ENCODE measurements at places on chromosomes 6 and 20.

- DNase-seq = no peak
Measured at GRCh38 chr20:17816804-17817587, 117.2 kb downstream of the BANF2 start.

DNA sequence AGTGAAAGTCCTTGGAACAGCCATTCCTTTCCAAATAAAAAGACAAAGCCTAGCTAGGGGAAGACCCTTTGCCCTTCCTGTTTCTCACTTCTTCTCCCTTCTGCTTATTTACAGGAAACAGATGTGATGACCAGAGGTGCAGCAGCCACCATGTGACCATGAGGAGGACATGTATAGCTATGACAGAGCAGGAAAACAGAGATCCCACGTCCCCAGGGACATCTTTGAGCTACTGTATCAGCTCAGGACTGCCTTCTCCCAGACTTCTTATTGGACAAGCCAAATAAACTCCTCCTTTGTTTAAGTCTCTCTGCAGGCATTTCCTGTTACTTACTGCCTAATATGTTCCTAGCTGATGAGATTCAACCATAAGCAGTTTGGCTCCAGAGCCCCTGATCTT is 133.1 kb upstream of the MLN start:
- DNase-seq = no peak

DNA sequence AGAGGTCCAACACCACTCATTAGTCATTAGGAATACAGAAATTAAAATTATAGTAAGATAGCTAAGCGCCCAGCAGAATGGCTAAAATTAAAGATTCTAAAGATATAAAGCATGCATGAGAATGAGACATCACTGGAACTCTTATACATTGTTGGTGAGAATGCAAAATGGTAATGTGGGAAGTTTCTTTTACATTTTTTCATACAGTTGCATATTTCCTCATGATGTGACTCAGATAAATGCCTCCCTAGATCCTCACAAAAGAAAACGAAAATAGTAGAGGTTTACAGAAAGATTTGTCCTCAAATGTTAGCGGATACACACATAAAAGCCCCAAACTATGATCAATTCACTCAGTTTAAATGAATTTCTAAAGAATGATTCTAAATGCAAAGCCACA is 633.7 kb upstream of the GJE1 start:
- no peak for DNase-seq

DNA sequence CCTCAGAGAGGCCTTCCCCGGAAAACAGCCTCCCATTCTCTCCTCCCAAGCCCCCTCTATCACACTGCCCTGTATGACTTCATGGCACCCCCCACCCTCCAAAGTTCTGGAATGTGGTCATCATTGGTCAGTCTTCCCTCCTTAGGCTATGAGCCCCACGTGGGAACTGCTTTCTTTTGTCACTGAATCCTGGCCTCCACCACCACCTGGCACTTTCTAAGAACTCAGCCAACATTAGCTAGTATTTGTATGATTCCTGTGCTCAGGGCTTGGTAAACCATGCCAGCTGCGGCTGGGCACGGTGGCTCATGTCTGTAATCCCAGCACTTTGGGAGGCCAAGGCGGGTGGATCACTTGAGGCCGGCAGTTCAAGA is 8.4 kb upstream of the E2F1 start:
- no peak for DNase-seq

DNA sequence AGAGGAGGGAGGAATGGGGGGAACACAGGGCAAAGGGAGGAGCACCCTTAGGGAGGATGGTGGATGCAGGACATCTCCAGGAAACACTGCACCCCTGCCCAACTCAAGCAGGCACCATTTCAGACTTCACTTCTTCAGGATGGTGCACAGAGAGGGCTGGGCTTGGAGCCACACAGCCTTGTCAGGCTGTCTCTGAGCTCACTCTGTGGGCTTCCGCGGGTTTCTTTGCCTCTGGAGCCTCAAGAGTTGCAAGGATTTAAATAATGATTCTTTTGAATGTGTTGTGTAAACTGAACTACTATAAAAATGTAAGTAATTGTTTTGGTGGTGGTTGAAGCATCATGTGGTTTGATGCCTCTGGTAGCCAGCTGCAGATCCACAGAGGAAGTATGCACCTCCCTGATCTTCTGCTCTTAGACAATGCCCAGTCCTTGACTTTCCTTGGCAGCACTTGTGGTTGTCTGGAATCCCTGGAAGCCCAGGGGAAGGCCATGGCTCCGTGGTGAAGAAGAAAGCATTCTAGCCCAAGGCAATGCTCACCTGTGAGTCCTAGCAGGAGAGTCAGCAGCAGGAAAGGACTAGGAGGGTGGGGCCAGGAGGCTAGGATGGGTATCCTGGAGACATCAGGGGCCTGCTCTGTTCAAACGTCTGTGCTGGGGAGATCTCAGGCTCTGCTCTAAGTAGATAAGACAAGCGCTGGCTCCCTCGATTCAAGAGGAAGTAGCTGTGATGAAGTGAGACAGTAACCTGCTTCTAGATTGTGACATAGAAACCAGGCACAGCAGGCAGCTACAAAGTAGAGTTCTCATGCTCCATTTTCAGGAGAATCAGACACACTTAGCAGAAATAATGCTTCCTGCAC is 50.2 kb upstream of the SIRPG start:
- no peak for DNase-seq

Measured in A172 (cell line).